ENCODE measurements at places on chromosomes 13 and 19. TPM values are rescaled to one million over a fixed set of nuclear protein-coding genes. Genes with fewer than 3 reads are reported as not detected.
A peak's percentile ranks its signal among the peaks of the same experiment; 100 is the strongest.

DNA sequence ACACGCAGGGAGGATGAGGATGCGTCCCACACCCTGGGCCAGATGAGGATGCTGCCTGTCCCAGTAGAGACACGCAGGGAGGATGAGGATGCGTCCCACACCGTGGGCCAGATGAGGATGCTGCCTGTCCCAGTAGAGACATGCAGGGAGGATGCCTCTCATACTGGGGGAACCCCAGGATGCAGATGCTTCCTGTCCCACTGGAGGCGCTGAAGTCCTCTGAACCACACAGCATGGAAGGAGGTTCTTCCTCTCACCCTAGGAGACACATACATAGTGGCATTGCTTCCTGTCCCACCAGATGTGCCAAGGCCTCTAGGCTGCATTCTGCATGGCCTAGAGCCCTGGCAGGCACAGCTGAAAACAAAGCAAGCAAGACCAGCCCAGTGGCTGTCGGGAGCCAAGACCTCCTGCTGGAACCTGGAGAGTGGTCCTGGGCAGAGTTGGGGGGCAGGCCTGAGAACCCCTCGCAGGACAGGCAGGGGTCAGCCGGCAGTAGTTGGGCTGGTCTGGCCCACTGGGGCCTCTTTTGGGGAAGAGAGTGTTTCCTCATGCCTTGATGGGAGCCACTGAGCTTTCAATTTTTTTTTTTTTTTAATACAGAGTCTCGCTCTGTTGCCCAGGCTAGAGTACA, 4.3 kb downstream of the HPN start:
- no peak for DNase-seq

DNA sequence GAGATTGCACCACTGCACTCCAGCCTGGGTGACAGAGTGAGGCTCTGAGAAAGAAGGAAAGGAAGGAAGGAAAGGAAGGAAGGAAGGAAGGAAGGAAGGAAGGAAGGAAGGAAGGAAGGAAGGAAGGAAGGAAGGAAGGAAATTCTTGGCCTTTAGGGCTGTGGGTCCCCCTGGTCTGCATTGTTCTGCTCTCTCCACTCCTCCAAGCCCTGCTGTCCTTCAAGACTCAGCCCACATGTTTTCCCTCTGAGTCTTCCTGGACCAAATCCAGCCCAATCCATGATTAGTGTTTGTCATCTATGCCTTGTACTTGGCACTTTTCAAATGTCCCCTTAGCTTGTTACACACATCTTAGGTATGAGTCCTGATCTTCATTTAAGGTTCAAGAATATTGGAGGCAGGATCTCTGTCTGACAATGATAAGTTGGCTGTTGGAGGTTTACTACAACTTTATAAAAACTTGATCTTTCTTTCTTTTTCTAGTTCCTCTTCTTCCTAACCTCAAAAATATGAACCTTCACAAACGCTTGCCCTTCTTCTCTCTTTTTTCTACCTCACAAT, 48.8 kb upstream of the INTS6 start:
- DNase-seq: no peak

GRCh38 chr13:109389892-109390345, 396.5 kb downstream of the IRS2 start:
- peak; percentile 57 for DNase-seq

SOX21 gene
- total RNA-seq: not detected

CYP4F8 gene
- not detected for total RNA-seq
